HT-29 (cell line): ENCODE measurements at places on chromosomes 2 and 18. TPM values are rescaled to one million over a fixed set of nuclear protein-coding genes. Genes with fewer than 3 reads are reported as not detected.
A peak's percentile ranks its signal among the peaks of the same experiment; 100 is the strongest.

The VWA3B gene
- total RNA-seq, result not detected in 2 replicates

The SLC4A5 gene
- total RNA-seq, result 0.36 TPM in 1 of 2 replicates, not detected in the other

The UGT1A10 gene
- total RNA-seq, result 140 and 150 TPM in 2 replicates

The LCT gene
- total RNA-seq, result not detected in 2 replicates

The FBXO15 gene
- not detected in 2 replicates for total RNA-seq

The WNT6 gene
- not detected in 2 replicates for total RNA-seq

GRCh38 chr2:121735518-121736074 is 1.1 kb downstream of the NIFK start:
- DNase-seq, result peak; percentile 53

- no peak for DNase-seq
These were observed 19.1 kb upstream of the TEX51 start for GRCh38 chr2:126879348-126880298.
